ENCODE measurements at places on chromosomes 7 and 10.

- no peak for DNase-seq
Measured at GRCh38 chr10:23718946-23719345, 280.1 kb downstream of the OTUD1 start.

DNA sequence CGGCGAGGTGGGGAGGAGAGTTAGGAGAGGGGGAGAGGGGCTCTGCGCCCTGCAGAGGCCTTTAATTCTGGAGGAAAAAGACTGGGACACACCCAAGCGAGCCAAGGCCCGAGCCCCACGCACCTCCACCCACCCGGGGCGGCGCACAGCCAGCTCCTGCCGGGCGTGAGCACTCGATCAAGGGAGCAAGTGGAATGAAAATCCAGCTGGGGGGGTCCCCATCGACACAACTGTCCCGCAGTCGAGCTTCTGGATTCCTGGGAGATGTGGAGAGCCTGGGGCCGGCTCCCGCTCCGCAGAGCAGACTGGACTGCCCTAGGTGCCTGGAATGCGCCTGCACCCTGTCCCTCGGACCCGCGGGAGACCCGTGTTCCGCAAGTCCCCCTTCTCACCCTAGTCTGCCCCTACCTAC, 7.4 kb upstream of the EN2 start:
- no peak for DNase-seq

DNA sequence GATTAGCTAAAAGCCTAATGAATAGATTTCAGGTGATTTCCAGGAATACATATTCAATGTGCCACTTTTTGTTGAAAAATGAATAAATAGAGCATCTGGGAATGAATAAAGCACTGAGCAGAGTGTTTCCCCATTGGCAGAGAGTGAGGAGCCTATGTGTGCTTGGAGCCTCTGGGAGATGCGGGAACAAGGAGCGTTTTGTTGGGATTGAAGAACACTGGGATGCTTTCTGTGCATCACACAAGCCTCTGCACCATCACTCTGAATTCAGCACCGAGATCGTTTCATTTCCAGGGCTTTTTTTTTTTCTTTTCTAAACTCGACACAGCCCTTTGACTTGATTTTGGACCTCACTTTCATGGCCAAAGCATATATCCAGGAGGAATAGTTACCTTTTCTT, 111.4 kb downstream of the BAMBI start:
- DNase-seq = no peak

DNA sequence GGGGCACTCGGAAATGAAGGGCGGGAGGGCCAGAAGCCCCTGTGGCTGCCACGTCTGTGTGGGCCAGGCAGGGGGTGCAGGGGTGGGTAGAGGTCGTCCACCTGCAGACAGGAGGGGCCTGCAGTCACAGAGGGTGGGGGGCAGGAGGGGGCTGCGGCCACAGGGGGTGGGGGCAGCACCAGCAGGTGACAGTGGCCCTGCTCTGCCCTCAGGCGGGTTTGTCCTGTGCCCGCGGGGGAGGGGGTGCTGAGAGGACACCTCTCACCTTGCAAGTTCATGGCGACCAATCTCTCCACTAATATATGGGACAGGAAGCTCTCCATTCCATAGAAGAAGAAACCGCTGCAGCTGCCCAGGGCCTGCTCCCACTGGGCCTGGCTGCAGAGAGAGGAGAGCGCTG, 26.6 kb upstream of the NKX6-2 start:
- no peak for DNase-seq

- DNase-seq = no peak
Measured at GRCh38 chr7:46139079-46139478, 218.0 kb upstream of the IGFBP3 start.

Measured in CD8-positive, alpha-beta memory T cell (primary cell).